ENCODE measurements at places on chromosomes 7 and 10.

- DNase-seq = no peak
Measured at GRCh38 chr7:40403703-40404476, 269.1 kb downstream of the SUGCT start.

GRCh38 chr7:23353172-23353571 lies 54.0 kb downstream of the MALSU1 start:
- no peak for DNase-seq

GRCh38 chr7:123643495-123644441 lies 11.9 kb upstream of the LMOD2 start:
- peak; percentile 70 for DNase-seq

DNA sequence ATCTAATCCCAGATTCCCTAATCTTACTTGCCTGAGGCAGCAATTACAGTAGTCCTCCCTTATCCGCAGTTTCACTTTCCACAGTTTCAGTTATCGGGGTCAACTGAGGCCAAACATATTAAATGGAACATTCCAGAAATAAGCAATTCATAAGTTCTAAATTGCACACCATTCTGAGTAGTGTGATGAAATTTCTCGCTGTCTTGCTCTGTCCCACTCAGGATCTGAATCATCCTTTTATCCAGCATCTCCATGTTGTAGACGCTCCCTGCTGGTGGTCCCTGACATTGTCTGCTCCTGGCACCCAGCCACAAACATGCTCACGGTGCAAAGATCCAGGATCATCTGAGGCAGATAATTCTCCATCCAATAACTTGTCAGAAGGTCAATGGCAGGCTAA lies 128.7 kb upstream of the CXCL12 start:
- DNase-seq = no peak

DNA sequence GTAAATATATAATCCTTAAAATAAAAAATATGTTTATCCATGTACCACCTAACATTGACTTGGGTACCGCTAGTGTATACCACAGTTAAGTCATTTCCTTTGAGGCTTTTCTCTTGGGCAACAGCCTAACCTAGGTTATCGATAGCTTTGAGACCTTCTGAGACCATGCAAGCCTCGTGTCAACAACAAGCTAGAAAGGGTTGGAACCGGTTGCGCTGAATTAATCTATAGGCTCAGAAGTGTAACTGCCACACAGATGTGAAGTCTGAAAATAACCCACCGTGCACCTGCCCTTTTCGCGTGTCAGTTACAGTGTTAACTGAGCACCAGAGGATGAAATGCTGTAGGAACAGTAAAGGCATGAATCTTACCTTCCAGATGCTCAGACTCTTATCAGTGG lies 59.8 kb downstream of the ARID5B start:
- no peak for DNase-seq

DNA sequence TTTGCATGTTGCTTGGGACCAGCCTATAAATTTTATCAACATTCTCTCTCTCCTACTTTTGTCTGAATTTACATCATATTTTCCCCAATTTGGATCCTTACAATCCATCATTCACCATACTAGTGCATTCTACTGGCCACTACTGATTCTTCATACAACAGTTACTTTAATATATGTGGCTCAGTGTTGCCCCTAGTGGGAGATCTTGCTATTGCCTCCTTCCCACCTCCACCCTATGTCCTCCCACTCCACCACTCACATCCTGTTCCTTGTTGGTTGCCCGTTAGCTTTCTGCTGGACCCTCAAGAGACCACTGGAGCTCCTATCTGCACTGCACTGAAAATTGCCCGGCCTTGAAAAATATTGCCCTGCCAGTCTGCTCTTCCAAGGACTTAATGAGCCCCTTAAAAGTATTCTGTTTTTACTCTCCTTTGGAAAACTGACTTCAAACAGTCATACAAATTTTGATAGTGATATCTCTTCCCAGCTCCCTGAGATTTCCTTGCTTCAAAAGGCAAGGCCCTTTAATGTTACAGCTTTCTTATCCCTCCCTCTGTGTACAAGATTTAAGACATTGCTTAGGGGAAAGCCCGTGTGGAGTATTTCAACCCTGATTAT lies 243.2 kb upstream of the TMEM229A start:
- DNase-seq = peak; percentile 12

GRCh38 chr7:73718438-73718881 lies 1.0 kb downstream of the STX1A start:
- no peak for DNase-seq

- no peak for DNase-seq
Measured at GRCh38 chr10:94150541-94151184, 156.9 kb downstream of the PLCE1 start.

DNA sequence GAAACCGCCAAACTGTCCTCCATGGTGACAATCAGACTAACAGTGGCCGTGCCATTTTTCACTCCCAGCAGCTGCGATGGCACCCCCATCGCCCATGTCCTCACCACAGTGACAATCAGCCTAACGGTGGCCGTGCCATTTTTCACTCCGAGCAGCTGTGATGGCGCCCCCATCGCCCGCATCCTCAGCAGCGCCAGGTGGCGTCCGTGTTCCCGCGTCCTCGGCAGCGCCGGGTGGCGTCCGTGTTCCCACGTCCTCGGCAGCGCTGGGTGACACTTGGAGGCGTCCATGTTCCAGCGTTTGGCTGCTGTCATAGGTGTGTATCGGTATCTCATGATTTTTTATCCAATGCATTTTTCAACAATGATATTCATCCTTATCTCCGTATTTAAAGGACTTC lies 267.3 kb downstream of the PTPRN2 start:
- DNase-seq = no peak

- peak; percentile 73 for DNase-seq
Measured at GRCh38 chr10:24331457-24331856, 122.5 kb downstream of the KIAA1217 start.

- no peak for DNase-seq
Measured at GRCh38 chr10:99507265-99507664, 25.5 kb upstream of the NKX2-3 start.

DNA sequence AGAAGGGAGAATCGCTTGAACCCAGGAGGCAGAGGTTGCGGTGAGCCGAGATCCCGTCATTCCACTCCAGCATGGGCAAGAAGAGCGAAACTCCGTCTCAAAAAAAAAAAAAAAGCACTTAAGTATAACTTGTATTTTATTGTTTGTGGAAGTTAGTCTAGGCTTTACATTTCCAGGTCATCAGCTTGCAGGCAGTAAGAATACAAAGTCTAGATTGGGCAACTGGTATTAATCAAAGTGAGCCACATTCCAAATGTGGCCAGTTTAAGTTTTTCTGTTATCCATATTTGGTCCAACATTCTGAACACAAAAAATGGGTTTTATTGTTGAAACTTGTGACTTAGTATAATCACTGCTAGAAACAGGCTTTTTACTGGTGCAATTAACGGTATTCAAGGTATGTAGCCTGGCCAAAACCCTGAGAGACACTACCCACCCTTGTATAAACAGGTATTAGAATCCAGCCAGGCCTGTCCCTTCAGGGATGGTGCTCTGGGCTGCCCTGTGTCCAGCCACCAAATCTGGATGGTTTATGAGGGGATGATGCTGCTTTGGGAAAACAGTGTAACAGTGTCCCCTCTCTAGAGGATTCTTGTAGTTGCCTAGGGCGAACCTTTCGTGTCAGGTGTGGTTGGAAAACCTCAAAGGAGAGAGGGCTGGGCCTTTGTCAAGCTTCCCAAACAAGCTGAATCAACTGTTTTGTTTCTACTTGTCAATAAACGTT lies 122.1 kb upstream of the EFCAB10 start:
- no peak for DNase-seq

- no peak for DNase-seq
Measured at GRCh38 chr10:5553400-5554170, 28.8 kb downstream of the CALML3 start.

DNA sequence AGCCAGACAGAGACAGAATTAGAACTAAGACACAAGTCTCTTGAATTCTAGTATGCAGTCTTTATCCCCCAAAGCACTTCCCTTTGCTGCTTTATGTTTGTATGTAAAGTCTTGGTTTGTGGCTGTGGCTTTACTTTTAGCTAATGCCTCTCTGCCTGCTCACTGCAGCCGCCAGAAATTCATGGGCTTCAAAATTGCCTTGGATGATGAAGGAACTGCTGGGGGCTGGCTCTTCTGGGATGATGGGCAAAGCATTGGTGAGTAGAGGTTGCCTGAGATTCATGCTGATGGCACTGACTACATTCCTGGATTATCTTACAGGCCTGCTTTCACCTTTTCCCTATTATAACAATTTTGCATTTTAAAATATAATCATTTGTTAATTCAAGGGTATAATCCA lies 10.9 kb upstream of the MGAM2 start:
- no peak for DNase-seq

Data from PC-9 (cell line).